Activated T-helper 2 cell treated with anti-CD3 and anti-CD28 coated beads, Interferon-gamma antibody, Interleukin-2, Interleukin-4, amounts not matched to agents 10 μg/mL and 5 μg/mL and 100 μg/mL, durations not matched to agents 14 hours and 24 hours and 36 hours (primary cell): ENCODE measurements at places on chromosomes 11 and 22.

DNA sequence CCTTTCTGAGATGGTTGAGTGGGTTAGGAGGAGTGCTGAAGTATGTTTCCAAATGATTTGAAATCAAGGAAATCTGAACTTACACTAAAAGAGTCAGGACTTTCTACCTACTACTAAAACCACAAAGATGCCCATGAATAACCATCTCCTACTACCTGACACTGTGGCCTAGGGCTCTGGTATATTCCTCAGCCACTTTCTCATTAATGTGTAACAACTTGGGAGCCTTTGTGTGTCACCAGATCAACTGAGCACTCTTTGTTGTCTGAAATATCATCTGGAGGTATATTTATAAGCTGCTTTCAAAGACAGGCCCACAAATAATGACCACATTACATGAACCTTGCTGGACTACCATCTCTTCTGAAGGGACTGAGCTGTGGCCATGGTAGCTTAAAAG is 43.9 kb downstream of the RELT start:
- DNase-seq, result no peak

- DNase-seq, result no peak
Measured at GRCh38 chr11:80371931-80372330, 931.1 kb upstream of the TENM4 start.

DNA sequence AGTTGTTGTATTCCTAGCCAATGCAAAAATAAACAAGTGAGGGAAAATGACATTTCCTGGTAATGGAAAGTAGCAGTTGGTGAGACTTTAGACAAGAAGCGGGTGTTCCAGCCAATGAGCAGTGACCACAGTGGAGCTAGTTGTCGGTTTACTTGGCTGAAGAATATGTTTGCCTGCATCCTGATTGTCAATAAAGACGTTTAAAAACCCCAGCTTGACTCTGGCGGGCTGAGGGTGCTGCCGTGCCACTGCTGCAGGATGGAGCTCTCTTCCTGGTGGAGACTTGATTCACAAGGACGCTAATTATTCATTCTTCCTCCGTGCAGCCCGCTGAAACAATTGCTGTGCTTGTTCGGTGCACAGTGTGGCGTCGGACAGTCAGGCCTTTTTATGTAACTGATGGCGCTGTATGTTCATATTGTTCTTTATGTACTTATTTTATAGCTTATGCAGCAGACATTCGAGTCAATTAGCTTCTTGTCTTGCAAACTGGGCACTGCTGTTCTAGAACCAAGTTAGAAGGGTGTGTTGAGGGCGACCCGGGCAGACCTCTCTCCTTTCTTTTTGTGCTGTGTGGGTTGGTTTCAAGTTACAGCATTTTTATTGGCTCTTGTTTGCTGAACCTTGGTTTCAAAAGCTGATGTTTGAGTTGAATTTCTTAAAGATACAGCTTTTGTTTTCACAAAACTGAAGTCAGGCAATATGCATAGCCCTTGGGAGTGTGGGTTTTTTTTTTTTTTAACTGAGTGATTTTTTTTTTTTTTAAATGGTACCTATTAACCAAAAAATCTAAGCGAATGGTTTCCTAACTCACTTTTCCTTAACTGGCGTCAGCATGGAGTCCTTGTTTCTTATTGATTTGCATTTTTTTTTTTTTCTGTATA is 153.9 kb downstream of the TEAD1 start:
- DNase-seq, result no peak

DNA sequence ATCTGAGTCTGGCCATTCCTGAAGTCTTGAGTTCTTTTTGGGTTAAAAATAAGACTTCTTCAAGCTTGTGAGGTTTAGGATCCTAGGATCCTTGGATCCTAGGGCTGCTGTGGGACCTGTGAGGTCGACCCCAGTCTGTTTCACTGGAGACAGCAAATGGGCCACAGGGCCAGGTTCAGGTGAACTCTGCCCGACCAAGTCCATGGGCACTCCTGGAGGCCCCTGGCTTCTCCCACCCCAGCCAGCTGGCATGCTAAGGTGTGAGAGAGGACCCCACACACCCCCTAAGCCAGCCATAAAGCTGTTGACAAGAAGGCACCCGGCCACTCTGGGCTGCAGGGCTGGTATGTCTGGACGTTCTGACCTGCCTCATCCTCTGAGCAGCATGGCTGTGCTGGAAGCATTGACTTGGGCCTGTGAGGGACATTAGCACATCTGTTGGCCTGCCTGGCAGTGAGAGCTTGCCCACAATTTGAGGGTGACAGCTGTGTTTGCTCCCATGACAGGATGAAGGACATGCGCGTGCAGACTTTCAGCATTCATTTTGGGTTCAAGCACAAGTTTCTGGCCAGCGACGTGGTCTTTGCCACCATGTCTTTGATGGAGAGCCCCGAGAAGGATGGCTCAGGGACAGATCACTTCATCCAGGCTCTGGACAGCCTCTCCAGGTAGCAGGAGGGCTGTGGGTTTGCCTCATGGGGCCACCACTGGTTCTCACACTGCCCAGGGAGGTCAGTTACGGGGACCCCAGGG is 16.0 kb downstream of the CLDN5 start:
- no peak for DNase-seq
